ENCODE measurements at places on chromosomes 6 and 20.

DNA sequence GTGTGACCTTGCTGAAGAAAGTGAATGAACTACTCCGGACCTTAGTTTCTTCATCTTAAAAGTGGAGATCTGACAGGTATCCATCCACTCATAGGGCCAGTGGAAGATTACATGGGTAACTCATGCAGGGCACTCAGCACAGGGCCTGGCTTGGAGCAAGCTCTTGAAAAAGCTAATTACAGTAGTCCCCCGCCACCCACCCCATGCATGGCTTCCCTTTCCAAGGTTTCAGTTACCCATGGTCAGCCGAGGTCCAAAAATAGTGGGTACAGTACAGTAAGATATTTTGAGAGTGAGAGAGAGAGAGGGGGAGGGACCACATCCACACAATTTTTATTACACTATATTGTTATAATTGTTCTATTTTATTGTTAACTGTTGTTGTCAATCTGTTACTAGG is 7.1 kb upstream of the PMEPA1 start:
- no peak for DNase-seq

DNA sequence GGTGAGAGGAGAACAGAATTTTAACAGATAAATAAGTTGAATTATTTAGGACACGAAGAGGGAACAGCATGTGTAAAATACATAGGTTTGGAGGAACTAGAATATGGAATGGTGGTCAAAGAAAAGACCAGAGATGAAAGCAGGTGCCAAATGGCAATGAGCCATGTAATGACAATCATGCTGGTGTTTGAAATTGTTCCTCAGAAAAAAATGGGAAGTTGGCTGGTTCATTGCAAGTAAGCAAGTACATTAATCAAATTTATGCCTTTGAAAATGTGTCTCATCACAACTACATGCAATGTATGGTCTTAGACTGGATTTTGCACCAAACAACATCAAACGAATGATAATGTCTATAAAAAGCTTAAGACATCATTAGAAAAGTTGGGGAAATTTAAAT is 83.3 kb downstream of the SPTLC3 start:
- DNase-seq: no peak

DNA sequence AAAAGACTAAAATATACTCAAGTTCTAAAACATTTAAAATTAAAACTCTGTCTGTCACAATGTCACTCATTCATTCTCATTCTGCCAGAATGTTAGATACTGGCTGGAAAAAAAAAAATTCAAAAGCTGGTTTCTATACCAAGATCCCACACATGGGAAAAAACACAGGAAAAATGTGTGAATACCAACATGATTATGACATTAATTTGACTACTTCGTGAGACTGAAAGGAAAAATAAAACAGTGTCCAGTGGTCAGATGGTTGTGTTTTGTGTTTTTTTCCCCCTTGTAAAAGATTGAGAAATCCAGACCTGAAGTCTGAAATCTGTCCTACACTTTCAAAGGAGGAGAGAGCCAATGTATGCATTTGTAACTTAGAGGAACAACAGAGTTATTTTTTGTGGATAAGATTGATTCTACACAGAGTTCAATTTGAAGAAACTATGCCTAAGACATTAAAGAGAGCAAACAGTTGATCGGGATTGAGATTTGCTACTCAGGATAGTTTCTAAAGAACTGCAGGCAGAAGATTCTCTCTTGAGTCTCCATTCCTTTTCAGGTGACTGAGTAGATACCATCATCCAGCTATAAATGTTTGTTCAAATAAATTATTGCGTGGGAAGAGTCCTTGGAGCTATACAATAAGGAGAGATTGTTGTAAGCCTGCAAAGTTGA is 39.2 kb upstream of the TXLNB start:
- no peak for DNase-seq

DNA sequence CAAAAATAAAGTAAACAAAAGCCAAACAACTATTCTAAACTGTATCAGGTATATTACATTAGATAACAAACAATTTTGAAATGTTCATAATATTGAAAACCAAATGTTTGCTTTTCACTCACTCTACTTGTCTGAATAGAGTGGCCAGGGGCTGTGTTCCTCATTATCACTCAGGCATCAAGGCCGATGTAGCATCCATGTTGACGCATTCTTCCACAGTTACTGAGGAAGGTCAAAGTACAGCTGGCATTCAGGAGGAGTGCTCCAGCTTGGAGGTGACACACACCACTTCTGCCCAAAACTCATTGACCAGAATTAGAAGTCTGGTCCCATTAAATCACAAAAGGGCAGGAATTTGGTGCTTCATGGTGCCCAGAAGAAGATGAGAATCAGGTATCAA is 137.6 kb upstream of the MANEA start:
- no peak for DNase-seq

- DNase-seq: no peak
These were observed 201.8 kb downstream of the GRIK2 start for GRCh38 chr6:101595276-101595675.

DNA sequence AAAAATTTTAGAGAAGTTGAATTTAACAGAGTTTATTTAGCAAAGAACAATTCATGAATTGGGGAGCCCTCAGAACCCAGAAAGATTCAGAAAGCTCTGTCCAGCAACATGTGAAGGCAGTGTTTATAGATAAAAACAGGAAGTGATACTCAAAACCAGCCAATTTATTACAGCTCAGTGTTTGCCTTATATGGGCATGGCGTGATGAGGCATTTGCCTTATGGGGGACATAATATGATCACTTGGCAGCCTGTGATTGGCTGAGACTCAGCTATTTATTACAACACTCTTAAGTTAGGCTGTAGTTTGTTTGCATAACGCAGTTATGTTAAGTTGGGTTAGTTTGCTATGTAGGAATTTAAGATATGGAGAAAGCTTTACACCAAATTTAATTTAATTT is 11.5 kb downstream of the HLA-DPA1 start:
- no peak for DNase-seq

GRCh38 chr6:30721198-30722024 is 1.3 kb downstream of the TUBB start:
- DNase-seq: peak; percentile 96

- DNase-seq: no peak
These were observed 90.8 kb downstream of the THBS2 start for GRCh38 chr6:169162752-169163407.

DNA sequence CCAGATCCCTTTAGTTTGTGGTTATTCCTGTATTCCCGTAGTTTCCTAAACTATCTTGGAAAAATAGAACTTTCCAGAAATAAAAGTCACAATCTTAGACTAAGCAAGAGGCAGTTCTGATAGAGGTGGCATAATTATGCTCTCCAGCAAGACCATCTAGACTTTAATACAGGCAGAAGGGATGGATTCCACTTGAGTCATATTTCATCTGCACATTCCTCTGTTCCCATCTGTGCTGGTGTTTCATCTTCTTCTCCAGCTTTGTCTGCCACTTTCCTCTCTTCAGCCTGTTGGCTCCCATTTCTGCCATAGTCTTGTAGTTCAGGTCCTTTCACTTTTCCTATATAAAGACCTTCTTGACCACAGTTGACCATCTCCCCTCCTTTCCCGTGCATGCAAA is 102.9 kb downstream of the SOBP start:
- DNase-seq: no peak

GRCh38 chr6:143007646-143008045 is 53.0 kb upstream of the AIG1 start:
- no peak for DNase-seq

DNA sequence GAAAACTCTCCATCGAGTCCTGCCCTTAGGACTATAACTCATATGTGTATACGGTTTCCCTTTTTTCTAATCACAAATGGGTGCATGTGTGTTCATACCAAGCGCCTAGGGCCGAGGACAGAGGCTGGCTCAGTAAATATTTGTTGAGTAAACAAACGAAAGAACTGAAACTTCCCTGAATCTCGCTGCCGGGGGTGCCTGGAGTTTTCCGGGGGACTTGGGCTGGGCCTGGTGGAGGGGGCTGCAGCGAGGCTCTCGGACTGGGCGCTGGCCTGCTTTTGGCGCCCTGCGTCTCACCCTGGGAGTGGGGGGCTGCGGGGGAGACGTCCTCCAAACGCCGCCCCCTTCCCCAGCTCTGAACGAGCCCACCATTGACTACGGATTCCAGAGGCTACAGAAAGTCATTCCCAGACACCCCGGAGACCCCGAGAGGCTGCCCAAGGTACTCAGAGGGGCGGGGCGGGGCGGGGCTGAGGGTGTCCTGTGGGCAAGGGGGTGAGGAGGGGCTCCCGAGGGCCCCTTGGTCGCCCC is 49.0 kb downstream of the CPXM1 start:
- no peak for DNase-seq

DNA sequence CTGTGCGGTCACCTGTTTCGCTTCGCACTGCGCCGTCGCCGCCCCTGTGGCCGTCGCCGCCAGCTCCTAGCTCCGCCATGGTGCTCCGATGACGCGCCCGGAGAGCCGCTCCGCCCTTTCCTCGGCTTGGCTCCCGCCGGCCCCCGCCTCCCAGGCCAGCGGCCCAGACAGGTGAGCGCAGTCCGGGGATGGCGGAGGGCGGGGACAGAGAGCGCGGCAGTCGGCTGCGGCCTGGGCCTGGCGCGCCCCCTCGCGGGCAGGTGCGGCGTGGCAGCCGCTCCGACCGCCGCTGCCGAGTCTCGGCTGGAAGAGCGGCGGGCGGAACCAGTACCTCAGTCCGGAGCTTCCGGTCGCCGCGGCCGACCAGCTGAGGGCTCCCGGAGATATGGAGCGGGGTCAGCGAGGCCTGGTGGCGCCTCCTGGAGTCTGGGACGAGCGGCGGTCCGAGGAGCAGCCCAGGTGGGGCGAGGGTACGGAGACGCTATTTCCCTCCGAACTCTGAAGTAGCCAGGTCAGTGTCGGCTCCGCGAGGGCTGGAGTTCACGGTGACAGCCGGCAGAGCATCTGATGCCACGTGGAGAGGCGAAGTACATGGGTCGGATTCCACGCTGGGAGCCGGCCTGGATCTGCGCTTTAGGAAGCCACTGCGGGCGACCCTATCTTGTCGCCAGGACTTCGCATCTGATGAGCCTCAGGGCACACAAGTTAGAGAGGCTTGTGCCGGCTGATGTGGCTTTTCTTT is at the start of gene MAP7:
TSS of gene MAP7 (minus strand) at position 93 of the 742 bp plus-strand sequence. CDS start at position 79, 14 bp downstream.
- peak; percentile 51 for DNase-seq

DNA sequence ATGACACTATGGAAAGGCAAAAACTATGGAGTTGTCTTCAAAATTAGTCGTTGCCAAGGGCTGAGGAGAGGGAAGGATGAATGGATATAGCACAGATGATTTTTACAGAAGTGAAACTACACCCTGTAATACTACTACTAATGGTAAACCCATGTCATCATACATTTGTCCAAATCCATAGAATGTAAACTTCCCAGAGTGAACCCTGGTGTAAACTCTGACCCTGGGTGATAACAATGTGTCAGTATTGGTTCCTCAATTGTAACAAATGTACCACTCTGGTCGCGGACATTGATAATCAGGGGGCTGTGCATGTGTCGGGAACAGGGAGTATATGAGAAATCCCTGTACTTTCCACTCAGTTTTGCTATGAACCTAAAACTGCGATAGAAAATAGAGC is 72.2 kb downstream of the CNBD2 start:
- no peak for DNase-seq

GRCh38 chr20:4569092-4569491 is 152.6 kb upstream of the PRND start:
- DNase-seq: no peak

DNA sequence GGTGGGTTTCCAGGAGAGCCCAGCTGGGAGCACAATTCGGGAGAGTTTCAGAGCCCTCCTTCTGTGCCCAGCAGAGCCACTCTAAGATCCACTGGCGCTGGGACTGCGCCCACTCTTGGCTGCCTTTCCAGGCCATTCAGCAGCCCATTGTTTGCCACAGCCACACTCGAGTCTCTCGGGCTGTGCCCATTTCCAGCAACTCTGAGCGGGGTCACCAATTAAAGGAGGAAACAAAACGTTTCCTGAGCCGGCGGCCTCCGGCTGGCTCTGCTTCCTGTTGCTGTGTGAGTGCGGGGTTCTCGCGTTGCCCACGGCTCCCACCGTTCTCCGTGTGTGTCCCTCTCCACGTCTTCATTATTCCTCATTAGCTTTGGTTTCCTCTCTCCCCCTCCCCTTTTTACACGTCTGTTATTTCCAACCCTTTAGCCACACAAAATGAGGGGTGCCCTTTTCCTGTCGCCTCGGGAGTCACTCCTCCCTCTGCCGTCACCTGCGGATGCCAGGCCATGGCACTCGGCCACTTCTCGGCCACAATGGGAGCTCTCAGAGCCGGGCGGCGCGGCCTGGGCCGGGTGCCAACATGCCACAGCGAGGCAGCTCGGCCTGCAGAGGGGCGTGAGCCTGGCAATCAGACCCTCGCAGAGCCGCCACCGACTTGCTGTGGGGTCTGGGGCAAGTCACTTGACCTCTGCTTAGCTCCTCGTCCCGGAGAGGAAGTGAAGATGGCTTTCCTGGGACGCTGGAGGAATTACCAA is 94.3 kb upstream of the NKX2-2 start:
- no peak for DNase-seq

- DNase-seq: no peak
These were observed 12.3 kb upstream of the VSTM2L start for GRCh38 chr20:37890643-37891042.

GRCh38 chr20:45408646-45409213 is 641 bp downstream of the DBNDD2 start:
- DNase-seq: no peak

DNA sequence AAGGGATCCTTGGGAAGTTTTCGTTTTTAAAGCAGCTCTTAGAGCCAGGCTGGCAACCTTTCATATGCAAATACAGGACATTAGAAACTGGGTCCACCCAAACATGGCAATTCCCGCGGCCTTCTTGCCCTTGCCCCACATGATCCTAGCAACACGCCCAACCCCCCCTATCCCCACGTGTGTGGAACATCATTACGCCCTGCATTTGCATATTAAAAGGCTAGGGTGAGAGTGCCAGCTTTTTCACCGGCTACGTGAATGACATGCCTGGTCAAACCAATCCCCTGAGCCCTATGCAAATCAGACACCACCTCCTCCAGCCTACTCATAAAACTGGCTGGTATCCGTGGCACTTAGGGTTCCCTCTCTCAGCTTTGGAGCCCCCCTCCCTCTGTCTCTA is 88.1 kb downstream of the TNFRSF21 start:
- no peak for DNase-seq

GRCh38 chr20:49915380-49916145 is at the start of gene SPATA2:
TSS of gene SPATA2 (minus strand) at chr20:49915529. CDS start at chr20:49908490, 7,039 bp downstream.
- DNase-seq: peak; percentile 81

All from activated T-helper 1 cell treated with anti-CD3 and anti-CD28 coated beads, Interleukin-2, amount 50 U/mL, for 16 hours (primary cell).